ENCODE measurements at places on chromosomes 13 and 19.

DNA sequence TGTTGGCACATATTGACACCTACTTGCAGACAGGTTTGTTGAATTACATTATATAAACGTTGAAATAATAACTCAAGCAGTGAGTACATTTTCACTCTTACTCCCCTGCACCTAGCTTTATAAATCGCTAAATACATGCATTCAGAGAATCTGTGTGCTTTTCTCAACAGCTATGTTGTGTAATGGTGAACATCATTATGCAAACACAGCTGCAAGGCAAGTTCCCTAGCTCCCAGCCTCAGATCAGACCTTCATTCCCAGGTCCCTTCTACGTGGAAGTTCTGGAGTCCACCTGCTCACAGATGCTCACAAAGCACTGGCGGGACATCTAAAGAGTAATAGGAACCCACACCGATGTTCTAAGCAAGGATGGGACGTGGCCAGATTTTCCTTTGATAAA, 86.8 kb upstream of the PEG3 start:
- no peak overlapping the region for H3K27ac ChIP-seq
- H3K36me3 ChIP-seq = peaks cover 45% of the 10 kb centered on the region
- H3K27me3 ChIP-seq = no peaks in the 10 kb centered on the region
- DNase-seq = no peak

- peak overlapping the region; percentile 99 for H3K27ac ChIP-seq
- H3K27me3 ChIP-seq = no peaks in the 10 kb centered on the region
- peak overlapping the region; percentile 100 for H3K4me3 ChIP-seq
- H3K4me1 ChIP-seq = peaks cover 18% of the 10 kb centered on the region
Observed at GRCh38 chr19:14091813-14092462, 1.4 kb upstream of the SAMD1 start.

DNA sequence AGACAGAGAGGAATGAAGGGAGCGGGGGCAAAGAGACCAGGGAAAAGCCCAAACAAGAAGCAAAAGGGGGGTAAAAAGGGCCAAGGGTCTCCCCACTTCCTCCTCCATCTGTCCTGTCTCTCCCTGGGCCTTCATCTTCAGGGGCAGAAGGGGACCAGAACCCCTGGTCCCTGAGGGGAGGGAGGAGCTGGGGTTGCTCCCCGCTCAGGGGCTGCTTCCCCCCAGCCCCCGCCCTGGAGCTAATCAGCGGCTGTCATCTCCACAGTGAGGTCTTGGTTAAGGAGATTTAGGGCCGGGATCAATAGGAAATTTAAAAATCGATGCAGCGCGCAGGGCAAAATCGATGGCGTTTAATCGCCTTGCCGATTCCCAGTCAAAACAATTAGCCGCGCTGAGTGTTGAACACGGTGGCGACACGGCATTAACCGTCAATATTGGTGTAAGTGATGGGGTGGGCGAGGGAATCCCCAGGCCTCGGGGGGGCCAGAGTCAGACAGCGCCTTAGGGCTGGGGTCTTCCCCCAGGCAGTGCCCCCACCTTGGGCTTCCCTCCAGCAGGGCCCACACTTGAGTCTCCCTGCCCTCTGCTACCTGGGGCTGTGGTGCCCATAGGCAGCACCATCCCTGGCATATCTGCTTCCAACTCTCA, 29.5 kb upstream of the POU2F2 start:
- no peak for DNase-seq
- H3K36me3 ChIP-seq = no peaks in the 10 kb centered on the region
- H3K4me3 ChIP-seq = no peak overlapping the region
- no peak overlapping the region for H3K27ac ChIP-seq
- peaks cover 9% of the 10 kb centered on the region for H3K27me3 ChIP-seq

GRCh38 chr19:32748497-32748896, 28.9 kb downstream of the TDRD12 start:
- H3K4me3 ChIP-seq = no peak overlapping the region
- peaks cover 6% of the 10 kb centered on the region for H3K4me1 ChIP-seq
- DNase-seq = no peak
- H3K27me3 ChIP-seq = peaks cover 4% of the 10 kb centered on the region
- H3K36me3 ChIP-seq = no peaks in the 10 kb centered on the region
- H3K27ac ChIP-seq = no peak overlapping the region

- no peak overlapping the region for H3K27ac ChIP-seq
- no peaks in the 10 kb centered on the region for H3K4me1 ChIP-seq
- peaks cover 2% of the 10 kb centered on the region for H3K27me3 ChIP-seq
Observed at GRCh38 chr13:67353941-67354340, 123.8 kb upstream of the PCDH9 start.

Measured in naive thymus-derived CD8-positive, alpha-beta T cell (primary cell).